ENCODE measurements at places on chromosomes 6 and 20.

DNA sequence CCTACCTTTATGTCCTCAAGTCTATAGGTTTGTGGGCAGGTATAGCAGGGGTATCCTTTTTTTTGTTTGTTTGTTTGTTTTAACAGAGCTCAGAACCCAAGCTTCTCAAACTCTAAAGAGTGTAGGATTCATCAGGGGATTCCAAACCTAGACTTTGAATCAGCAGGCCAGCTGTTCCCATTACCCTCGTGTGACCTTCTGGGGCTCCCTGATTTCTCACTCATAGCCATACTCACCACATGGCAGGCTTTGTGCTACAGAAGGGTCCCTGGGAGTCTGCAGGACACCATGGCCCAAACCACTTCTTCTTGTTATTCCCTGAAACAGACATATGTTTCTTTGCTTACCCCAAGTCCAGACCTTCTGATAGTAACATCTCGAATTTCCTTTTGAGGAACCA lies 350.8 kb upstream of the TSHZ2 start:
- DNase-seq: no peak

GRCh38 chr6:11944111-11944510 lies 68.0 kb upstream of the HIVEP1 start:
- DNase-seq: no peak

GRCh38 chr6:155373276-155373675 lies 59.0 kb upstream of the TFB1M start:
- DNase-seq: no peak

- no peak for DNase-seq
Observed at GRCh38 chr6:26017632-26017966, 55.0 kb downstream of the TRIM38 start.

DNA sequence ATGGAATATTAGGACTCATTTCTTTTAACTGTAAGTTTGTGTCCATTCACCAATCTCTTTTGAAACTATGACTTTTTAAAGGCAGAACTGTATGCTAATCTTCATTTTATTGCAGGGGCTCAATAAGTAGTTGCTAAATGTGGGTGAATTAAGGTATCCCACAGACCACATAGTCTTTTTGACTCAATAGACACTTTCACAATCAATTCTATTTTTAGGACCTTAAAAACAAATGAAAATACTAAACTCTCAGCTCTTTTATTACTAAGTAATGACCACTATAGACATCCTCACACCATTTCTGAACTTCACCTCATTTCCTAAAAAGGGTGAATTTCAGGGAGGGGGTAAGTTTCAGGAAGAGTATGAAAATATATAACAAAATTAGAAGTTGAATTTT lies 106.8 kb upstream of the BEND6 start:
- DNase-seq: no peak

DNA sequence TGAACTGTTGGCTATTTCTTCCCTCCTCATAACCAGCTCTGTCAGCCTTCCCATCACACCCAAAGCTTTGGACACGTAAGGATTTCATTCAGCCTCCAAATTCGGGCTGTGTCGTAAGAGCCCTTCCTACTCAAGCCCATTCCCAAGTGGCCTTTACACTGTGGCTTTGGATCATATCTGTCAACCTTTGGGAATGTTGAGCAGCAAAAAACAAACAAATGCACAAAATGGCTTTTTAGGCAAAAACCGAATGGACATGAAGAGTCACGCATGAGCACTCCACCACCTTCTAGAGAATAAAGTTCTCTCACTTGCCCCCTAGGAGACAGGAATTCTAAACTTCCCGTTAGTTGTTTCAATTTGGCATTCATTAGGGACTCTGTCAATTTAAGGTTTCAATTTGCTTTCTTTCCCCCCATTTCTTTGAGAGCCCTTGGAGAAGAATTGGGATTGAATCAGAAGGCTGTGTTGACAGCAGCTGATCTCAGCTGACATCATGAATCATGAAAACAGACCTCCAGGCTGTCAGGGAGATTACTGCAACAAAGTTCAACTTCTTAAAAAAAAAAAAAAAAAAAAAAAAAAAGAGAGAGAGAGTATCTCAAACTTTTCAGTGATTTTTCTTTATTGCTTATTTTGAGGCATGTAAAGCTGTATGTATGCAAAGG lies 110.3 kb downstream of the BCAS1 start:
- DNase-seq: no peak

DNA sequence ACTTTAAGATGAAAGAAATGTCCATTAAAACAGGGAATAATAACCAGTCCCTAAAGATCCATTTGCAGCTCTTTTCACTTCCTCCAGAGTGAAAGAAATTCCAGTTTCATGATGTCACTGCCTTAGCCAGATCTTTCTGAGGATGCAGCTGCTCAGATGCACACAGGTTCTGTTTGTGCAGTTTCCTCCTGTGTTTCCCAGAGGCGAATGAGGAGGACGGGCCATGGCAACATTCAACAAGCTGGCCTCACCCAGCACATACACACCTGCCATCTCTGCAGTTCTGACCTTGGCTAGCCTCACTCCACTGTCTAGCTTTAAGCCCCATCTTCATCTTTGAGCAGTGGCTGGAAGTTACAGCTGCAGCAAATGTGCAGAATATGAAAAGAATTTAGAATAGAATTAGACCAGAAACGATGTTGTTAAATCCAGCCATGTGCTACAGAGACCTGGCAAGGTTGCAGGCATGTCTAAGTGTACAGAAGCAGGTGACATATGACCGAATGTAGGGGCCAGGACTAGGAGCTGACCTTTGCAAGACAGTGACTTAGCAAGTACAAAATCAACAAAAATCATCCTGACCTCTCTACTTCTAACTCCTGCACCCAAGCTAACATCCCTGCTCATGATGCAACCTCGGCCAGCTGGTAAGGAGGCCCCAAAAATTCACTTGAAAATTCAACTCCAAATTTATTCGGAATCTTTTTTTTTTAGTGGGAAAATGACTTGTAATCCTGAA lies 35.0 kb downstream of the FAM50B start:
- no peak for DNase-seq

DNA sequence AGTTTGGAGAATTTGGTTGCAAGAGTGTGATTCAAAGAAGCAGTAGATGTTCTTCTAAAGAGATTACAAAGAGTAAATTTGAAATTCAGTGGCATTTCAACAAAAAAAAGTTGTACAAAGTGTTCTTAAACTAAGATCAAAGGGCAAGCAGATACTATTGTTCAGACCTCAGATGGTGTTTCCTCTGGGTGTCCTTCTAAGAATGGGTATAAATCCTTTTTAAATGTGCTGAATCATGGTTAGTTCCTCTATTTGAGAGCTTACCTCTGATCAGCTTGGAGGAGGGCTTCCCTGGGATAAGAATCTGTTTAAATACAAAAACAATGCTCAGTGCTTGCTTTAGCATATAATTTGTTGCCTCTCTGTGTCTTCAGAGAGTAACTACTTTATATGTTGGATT lies 6.3 kb downstream of the BMP6 start:
- no peak for DNase-seq

DNA sequence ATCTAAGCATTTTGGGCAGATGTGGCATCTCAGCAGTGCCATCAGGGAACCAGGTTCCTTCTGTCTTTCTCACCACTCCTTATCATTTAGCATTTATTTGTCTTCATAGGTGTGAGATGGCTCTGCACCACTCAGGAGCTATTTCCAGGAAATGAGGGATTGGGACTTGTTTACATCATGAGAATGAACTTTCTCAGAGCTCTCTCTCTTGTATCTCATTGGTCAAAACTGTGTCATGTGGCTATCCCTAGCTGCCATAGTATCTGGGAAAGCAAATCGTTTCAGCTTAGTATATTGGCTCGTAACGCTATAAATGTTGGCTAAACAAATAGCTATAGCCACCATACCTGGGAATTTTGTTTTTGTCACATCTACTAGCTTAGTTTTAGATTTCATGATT lies 23.8 kb downstream of the PLCB4 start:
- no peak for DNase-seq

- no peak for DNase-seq
Observed at GRCh38 chr6:166009385-166010031, 158.1 kb downstream of the TBXT start.

DNA sequence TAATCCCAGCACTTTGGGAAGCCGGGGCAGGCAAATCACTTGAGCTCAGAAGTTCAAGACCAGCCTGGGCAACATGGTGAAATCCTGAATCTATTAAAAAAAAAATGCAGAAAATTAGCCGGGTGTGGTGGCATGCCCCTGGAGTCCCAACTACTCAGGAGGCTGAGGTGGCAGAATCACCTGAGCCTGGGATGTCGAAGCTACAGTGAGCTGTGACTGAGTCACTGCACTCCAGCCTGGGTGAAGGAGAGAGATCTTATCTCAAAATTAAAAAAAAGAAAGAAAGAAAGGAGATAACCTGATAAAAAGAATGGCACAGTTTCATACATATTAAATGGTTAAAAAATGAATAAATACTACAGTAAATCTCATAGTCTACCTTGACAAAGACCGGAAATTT lies 123.6 kb upstream of the TNFAIP3 start:
- DNase-seq: no peak

- DNase-seq: no peak
Observed at GRCh38 chr6:76768556-76768955, 694.7 kb downstream of the HTR1B start.

DNA sequence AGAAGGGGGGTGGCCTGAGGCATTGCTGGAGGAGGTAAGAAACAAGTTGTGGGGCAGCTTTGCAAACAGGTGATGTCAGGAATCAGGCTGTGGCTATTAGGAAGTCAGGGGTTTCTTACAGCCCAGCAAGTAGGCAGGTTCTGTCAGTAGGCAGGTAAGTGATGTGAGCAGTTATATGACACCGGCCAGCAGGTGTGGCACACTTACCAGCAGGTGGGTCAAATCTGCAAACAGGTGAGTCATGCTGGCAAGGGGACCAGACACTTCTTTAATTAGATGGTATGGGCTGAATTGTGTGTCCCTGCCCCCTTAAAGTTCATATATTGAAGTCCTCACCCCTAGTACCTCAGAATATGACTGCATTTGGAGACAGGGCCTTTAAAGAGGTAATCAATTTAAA lies 16.4 kb upstream of the ENPP4 start:
- no peak for DNase-seq

GRCh38 chr6:133595111-133595761 lies 293.7 kb upstream of the TCF21 start:
- no peak for DNase-seq

- no peak for DNase-seq
Observed at GRCh38 chr20:61260905-61261304, 8.8 kb downstream of the CDH4 start.
